Suppressor macrophage treated with lipopolysaccharide for 1 hour (primary cell): ENCODE measurements at places on chromosomes 3 and 15.
A peak's percentile ranks its signal among the peaks of the same experiment; 100 is the strongest.

- no peak for DNase-seq
Measured at GRCh38 chr3:194250098-194251002, 100.8 kb downstream of the CPN2 start.

DNA sequence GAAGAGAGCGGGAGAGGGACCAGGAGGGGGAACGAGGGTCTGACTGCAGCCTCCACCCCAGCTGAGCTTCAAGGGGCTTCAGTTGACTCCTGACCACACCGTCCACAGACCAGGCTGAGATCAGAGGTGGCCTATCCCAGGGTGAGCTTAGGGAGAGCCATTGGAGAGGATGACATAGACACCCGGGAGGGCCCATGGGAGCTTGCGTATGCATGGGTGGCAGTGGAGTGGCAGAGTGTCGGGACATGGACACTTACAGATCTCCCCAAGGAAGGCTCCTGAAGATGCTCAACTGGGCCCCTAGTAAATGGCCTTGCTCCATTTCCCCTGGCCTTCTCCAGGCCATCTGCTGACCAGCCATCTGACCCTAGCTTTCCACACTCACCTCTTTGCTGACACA is 12.6 kb upstream of the ALAS1 start:
- no peak for DNase-seq

DNA sequence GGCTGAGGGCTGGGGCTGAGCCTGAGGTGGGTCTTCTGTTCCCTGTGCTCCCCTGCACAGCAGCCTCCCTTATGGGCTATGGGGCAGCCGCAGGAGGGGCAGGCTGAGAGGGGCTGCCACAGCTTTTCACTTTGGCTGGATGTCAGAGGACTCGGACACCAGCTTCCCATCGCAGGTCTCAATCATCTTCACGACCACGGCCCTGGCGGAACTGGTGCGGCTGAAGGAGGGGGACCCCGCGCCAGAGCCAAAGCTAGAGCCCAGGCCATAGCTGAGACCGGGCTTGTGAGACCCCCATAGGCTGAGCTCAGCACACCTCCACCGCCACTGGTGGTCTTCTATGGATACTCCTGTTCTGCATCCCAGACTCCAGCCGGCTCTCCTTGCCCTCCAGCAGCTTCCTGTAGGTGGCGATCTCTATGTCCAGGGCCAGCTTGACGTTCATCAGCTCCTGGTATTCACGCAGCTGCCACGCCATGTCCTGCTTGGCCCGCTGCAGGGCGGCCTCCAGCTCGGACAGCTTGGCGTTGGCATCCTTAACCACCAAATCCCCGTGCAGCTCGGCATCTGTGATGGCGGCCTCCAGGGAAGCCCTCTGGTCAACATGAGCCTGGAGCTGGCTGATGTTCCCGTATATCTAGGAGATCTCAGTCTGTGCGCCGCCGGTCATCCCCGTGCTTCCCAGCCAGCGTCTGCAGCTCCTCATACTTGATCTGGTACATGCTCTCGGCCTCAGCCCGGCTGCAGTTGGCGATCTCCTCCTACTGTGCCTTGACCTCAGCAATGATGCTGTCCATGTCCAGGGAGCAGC is 181.7 kb upstream of the SYNPR start:
- no peak for DNase-seq

GRCh38 chr15:40128766-40129660 is 20.3 kb upstream of the BMF start:
- DNase-seq, result no peak

DNA sequence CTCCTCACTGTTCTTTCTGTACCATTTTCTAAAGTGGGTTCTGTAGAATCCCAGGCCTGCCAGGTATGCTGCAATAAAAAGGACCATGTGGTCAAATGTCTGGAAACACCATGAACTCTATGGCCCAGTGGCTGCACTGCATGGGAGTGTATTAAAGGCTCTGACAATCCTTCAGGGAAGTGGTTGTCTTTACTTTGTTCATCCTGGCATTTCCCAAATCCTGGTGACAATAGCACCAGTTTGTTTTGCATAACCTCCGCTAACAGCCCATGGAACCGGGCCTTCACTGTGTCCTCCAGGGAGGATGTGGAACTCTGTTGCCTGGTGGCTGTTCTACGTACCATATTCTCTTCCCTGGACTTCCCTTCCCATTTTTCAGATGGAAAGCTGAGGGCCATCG is 11.2 kb upstream of the DUSP7 start:
- peak; percentile 58 for DNase-seq

DNA sequence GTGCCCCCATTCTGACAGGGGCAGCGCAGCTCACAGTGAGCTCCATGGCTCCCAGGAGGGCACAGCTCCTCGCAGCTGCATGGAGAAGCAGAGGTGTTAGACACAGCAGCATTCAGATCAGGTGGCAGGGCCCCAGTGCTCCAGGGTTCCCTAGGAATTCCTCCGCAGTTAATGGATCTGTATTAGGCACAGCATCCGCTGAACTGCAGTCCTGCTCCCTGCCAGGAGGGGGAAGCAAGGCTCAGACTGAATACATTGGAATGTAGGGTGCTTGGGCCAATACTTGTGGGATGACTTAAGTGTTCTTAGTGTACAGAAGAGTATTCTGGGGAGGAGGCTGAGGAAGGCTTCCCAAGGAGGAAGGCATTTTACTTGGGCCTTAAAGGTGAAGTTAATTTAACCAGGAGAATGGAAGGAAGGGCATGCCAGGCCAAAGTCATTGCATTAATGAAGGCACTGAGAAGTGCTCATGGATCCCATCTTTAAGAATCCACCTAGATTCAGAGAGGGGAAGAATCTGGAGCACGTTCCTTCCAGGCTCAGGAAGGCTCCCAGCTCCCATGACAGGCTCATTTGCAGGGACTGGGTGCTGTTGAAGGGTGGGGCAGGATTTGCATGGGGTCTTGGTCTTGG is 111.6 kb downstream of the RAB11A start:
- peak; percentile 67 for DNase-seq

DNA sequence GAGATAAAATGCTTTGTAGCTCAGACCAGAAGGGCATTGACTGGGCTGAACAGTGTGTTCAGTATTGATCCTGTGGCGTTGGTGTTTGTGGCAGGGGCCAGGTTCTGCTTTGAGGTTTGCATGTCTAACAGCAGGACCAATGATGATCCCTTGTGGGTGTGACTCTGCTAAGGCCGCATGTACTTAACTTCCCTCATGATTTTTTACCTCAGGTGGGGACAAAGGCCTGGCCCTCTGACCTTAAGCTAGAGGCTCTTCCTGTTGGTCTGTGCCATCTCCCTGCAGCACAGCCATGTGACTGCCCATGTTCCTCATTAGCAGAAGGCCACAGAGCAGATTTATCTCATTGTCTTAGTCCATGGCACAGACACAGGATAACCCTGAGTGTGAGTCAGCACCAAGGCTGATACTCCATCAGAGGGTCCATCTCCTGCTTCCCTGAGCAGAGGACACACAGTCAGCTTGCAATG is 34.3 kb upstream of the BSN start:
- peak; percentile 31 for DNase-seq

DNA sequence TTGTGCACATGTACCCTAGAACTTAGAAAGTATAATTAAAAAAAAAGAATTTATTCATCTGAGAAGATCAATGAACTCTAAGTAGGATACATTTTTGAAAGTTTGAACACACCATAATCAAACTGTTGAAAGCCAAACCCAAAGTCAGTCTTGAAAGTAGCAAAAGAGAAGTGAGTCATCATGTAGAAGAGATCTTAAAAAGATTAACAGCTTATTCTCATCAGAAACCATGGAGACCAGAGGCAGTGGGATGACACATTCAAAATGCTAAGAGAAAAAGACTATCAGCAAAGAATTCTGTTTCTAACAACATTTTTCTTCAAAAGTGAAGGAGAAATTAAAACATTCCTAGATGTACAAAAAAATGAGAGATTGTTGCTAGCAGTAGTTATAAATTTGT is 60.7 kb downstream of the TIMP4 start:
- peak; percentile 8 for DNase-seq

DNA sequence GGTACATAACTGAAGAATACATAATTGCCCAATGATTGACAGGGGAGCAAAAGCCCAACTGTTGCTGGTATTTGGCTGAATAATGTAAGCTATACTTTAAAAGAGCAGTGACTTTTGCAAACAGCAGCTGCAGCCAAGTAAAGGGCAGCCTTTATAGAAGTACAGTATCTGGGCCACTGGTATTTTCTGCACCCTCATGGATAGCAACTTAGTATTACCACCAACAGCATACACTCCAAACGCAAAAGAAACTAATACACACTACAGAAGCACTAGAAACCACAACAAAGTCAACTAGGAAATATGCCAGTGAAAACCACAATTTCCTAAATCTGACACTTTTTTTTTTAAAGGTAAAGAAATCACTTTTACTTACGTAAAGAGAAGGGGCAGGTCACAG is 206.1 kb downstream of the TIGIT start:
- DNase-seq, result no peak

- no peak for DNase-seq
Measured at GRCh38 chr3:23136054-23136453, 67.1 kb upstream of the UBE2E2 start.

- DNase-seq, result no peak
Measured at GRCh38 chr15:29114221-29115092, 155.2 kb downstream of the NSMCE3 start.

GRCh38 chr15:64305261-64305660 is 50.7 kb downstream of the CSNK1G1 start:
- no peak for DNase-seq

GRCh38 chr3:169750665-169751064 is 14.2 kb downstream of the TERC start:
- no peak for DNase-seq

DNA sequence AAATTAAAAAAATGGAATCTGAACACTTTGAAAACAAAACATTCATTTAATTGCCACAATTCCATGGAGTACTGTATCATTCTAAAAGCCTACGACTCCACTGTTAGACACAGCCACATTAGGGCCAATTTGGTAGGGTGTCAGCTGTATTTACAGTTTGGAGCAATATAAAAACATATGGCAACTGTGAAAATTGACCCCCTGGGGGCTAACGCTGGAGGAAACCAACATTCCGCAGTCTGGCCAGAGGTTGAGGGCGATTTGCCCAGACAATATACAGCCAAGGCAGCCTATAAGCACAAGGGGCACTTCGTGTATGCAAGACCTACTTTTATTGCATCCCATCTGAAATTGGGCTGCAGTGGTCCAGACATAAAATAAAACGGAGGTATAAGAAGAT is 476.5 kb upstream of the WNT5A start:
- no peak for DNase-seq

DNA sequence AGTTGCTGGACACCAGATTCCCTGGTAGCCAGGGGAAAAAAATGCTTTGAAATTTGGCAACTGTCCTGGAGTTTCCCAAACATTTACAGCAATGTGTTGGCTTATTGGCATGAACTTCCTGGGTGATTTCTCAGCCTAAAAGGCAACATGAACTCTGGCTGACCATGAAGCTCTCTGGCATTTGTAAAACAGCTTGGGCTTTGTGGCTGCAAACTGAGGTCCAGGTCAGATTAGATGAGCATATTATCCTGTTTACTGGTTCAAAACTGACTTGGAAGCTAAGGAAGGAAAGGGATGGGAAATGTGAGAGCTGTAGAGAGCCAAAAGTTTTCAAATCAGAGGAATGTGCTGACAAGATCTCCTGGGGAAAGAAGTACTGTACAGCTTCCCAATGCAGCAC is 139.0 kb downstream of the P3H2 start:
- DNase-seq, result no peak

GRCh38 chr3:112755845-112756613 is 90.6 kb downstream of the CD200R1L start:
- DNase-seq, result peak; percentile 88

GRCh38 chr3:5143464-5143863 is 21.4 kb downstream of the ARL8B start:
- peak; percentile 54 for DNase-seq

DNA sequence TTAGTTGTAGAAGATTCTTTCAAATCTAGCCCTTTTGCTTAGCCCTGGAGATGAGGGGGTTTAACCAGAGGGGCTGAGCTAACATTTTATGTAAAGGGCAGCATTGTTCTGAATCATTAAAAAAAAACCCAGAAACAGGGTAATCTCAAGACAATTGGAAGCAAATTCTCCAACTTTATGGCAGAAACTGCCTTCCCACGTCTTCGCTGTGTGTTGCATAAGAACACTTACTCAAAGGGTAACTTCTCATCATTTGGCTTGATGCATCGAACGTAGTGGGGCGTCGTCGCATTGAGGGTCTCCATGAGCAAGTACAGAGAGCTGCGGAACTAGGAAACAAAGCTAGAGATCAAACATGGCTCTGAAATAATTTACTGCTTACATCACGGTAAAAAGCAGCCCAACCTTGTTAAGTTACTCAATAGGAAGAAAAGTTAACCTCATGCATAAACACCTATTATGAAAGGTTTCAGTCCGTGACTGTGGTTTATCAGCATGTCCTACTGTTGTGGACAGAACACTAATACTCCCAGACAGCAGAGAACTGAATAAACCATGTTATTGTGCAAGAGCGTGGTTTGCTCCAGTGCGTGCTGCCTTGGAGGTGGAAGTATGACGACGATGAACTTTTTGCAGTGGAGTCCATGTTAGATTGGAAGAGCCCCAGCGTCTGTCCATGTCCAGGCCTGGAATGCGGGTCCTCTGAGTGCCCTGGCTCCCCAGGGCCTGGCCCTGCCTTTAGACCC is 48.7 kb downstream of the MYO5C start:
- peak; percentile 82 for DNase-seq

DNA sequence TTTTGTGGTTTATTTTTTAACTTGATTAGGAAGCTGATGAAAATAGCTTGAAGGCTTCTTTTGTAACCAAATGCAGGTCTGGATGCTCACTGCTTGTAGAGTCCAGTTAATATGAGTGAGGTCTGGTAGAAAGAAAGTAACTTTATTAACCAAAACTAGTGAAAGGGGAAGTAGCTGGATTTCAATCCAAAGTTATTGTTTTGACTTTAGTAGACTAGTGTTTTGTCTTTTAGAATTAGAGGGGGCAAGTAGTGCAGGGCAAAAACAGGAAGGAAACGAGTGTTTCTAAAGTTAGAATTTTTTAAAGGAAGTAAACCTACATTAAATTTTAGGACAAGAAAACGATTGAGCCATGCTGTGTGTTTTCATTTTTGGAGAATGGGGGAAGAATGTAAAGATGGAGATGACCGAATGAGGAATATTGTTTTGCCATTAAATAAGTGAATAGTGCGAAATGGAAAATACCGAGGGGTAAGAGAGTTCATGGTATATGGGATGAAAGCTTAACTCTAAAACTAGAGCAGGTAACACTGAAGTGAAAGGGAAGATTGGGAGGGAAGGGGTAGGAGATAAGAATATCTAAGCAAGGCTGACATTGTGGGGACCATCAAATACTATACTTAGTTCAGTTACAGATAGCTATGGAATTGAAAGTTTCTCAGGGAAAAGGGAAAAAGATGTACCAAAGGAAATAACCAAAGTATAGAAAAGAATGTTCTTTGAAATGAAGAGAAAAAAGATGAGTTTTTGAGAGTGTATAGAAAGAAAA is 40.0 kb downstream of the USP3 start:
- DNase-seq, result peak; percentile 65

DNA sequence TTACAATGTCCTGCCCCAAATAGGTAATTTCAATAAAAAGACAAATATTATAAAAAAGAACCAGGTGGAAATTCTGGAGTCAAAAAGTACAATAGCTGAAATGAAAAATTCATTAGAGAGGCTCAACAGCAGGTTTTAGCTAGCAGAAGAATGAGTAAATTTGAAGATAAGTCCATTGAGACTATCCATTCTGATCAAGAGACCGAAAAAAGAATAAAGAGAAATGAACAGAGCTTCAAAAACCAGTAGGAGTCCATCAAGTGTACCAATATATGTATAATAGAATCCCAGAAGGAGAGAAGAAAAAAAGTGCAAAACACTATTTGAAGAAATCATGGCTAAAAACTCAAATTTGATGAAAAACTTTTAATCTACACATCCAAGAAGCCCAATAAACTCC is 60.5 kb upstream of the POMGNT2 start:
- no peak for DNase-seq

GRCh38 chr3:24503616-24504113 is 9.0 kb upstream of the THRB start:
- DNase-seq, result peak; percentile 93
